ENCODE measurements at places on chromosomes 2 and 18.

- H3K36me3 ChIP-seq = no peaks in the 10 kb centered on the region
- no peak for DNase-seq
- no peaks in the 10 kb centered on the region for H3K4me1 ChIP-seq
- no peak overlapping the region for H3K4me3 ChIP-seq
- H3K27me3 ChIP-seq = no peaks in the 10 kb centered on the region
Observed at GRCh38 chr2:210727549-210727948, 171.2 kb downstream of the CPS1 start.

- no peak overlapping the region for H3K4me3 ChIP-seq
- H3K4me1 ChIP-seq = no peaks in the 10 kb centered on the region
- no peaks in the 10 kb centered on the region for H3K36me3 ChIP-seq
- H3K27ac ChIP-seq = no peak overlapping the region
Observed at GRCh38 chr2:191657977-191658376, 20.0 kb upstream of the NABP1 start.

DNA sequence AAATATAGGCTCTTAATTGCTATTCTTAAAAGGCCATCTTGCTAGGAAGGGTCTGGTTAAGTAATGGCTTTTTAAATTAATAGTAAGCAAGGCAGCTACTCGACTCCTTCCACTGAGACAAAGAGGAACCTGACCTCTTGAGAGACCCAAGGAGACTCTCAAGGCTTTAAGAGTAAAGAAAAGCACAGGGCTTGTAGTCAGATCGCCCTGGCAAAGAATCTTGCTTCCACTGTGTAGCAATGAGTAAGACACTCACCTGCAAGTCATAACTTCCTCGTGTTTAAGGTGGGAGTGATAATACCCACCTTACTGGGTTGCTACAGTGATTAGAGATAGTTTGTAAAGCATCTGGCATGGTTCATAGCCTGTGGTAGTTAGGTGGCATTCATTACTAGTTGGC lies 274.5 kb downstream of the TSN start:
- H3K27me3 ChIP-seq = no peaks in the 10 kb centered on the region
- no peak overlapping the region for H3K4me3 ChIP-seq
- H3K4me1 ChIP-seq = no peaks in the 10 kb centered on the region

- no peak overlapping the region for H3K4me3 ChIP-seq
- DNase-seq = no peak
- H3K4me1 ChIP-seq = peaks cover 1% of the 10 kb centered on the region
- H3K27ac ChIP-seq = no peak overlapping the region
- no peaks in the 10 kb centered on the region for H3K27me3 ChIP-seq
Observed at GRCh38 chr18:24657444-24657842, 197.0 kb downstream of the HRH4 start.

DNA sequence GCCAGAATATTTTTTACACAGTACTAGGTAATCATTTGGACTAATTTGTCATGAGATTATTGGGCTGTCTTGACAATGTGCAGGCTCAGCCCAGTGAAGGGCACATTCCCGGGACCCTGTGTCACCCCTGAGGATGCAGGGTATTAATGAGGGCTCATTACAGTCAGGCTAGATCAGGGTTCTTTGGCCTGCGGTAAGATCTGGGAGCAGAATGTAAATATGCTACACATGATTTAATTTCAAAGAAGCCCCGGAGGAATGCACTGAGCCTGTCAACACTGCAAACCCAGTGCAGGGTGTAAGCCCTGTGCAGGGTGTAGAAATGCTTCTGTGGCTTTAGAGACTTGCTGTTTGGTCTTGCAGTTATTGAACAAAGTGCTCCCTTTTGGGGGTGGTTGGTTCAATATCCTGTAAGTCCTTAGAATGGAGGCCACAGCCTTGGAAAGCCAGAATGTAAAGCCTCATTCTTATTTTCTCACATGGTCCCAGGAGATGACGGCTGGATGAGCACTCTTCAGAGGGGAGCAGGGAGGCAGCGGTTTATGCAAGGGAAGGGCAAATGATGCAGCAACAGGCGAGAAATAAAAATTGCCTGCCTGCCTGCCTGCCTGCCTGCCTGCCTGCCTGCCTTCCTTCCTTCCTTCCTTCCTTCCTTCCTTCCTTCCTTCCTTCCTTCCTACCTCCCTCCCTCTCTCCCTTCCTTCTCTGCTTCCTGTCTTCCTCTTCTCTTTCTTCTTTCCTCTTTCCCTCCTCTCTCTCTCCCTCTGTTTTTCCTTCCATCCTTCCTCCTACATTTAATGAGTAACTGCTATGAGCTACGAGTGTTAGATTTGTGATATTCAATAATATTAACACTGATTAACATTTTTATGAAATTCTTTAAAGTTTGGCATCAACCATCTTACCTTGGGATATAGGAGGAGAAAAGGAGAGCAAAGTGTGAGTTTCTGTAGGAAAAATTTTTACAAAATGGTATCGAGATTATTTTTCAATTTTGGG lies 148.8 kb downstream of the VAPA start:
- no peak overlapping the region for H3K27ac ChIP-seq
- no peaks in the 10 kb centered on the region for H3K36me3 ChIP-seq
- H3K4me3 ChIP-seq = no peak overlapping the region

- no peak overlapping the region for H3K4me3 ChIP-seq
- no peaks in the 10 kb centered on the region for H3K27me3 ChIP-seq
- H3K4me1 ChIP-seq = no peaks in the 10 kb centered on the region
- peaks cover 19% of the 10 kb centered on the region for H3K36me3 ChIP-seq
- no peak for DNase-seq
Observed at GRCh38 chr18:25056429-25056828, 295.5 kb downstream of the ZNF521 start.

- no peak for DNase-seq
- H3K27ac ChIP-seq = no peak overlapping the region
- no peak overlapping the region for H3K4me3 ChIP-seq
- H3K4me1 ChIP-seq = no peaks in the 10 kb centered on the region
Observed at GRCh38 chr2:179442206-179442605, 177.6 kb upstream of the SESTD1 start.

GRCh38 chr2:206086716-206087350 lies 859 bp upstream of the INO80D start:
- peak overlapping the region; percentile 56 for H3K27ac ChIP-seq
- H3K4me3 ChIP-seq = peak overlapping the region; percentile 90
- H3K27me3 ChIP-seq = no peaks in the 10 kb centered on the region
- no peak for DNase-seq
- peaks cover 7% of the 10 kb centered on the region for H3K4me1 ChIP-seq

GRCh38 chr2:114293355-114293754 lies 149.1 kb upstream of the DPP10 start:
- H3K36me3 ChIP-seq = no peaks in the 10 kb centered on the region
- DNase-seq = no peak
- H3K27me3 ChIP-seq = no peaks in the 10 kb centered on the region
- no peak overlapping the region for H3K27ac ChIP-seq

DNA sequence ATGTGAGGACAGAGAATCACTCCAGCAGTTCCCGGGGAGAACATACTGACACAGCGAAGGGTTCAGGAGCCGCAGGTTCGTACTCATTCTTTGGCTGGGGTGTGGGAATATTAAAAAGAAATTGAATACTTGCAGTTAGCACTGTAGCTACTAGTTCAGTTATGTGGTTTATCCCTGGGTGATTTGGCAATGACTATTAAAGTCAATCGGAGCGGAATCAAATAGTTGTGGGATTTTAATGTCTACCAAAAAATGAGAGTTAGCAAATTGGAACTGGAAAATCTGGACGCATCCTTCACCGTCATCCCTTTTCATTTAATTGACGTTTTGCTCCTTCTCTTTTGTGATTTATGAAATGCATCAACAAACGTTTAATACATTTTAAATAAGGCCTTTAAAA lies 50.8 kb downstream of the GBX2 start:
- H3K4me3 ChIP-seq = no peak overlapping the region
- H3K36me3 ChIP-seq = no peaks in the 10 kb centered on the region
- H3K4me1 ChIP-seq = no peaks in the 10 kb centered on the region
- no peak overlapping the region for H3K27ac ChIP-seq
- H3K27me3 ChIP-seq = no peaks in the 10 kb centered on the region

DNA sequence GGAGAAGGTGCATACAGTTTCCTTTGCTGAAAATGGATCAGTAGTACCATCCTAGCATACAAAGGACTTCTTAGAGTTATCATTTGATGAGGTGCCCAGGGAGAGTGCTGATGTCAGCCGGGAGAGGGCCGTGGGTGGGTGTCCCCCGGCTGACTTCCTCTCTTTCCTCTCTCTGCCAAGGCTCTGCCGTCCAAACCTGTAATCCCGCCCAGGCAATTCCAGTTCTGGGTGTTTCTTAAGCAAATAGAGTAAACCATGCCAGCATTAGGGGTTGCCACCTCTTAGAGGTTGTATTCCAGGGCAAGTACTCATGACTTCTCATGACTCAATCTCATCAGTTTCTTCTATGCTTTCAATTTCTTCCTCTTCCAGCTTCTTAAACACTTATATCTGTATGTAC lies 117.2 kb downstream of the GATA6 start:
- H3K4me1 ChIP-seq = no peaks in the 10 kb centered on the region
- H3K36me3 ChIP-seq = no peaks in the 10 kb centered on the region
- no peak overlapping the region for H3K27ac ChIP-seq

DNA sequence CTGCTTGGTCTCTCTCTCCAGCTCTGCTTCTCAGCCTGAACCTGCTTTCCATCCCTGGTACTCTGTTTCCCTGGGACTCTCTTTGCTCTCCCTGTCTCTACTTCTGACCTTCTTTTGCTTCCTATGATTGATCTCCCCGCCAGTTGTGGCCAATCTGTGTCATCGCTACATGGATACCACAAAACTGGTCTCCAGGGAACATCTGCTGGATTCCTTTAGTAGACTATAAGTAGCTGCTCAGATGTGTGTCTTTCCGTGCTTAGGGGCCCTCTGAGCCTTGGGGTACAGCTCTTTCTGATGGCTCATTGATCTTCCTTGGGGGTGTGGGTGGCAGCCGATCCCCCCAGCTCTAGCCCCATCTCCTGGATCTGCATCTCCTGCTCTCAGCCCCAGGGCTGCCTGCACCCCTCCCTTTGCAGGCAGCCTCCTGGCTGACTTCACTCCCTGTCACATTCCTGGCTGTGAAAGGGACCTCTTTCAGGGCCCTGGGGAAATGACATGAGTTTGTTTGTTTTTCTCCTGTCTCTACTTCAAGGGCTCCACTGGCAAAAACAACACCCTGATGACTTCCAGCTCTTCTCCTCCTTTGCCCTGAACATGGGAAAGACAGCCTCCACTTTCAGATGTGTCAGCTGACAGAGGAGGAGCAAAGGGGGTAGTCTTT lies 333.7 kb downstream of the CYP26B1 start:
- H3K27me3 ChIP-seq = no peaks in the 10 kb centered on the region
- H3K27ac ChIP-seq = no peak overlapping the region
- no peak for DNase-seq
- H3K4me1 ChIP-seq = no peaks in the 10 kb centered on the region

DNA sequence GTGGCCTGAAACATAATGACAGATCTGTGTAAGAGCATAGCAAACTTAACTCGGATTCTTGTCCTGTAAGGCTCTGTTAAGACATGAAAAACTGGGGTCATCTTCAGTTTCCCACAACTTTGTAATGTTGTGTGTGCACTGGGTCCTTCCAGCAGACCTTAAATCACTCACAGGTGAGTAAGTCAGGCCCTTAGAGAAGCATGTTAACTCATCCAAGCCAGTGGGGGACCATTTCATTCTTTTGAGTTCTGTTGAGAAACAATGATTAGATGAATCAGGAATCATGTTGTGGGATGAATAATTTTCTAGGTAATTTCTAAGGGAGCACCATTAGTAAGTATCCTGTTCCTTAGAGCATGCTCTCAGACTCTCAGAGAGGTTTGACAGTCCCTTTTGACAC lies 167.1 kb downstream of the ESCO1 start:
- no peak overlapping the region for H3K4me3 ChIP-seq
- H3K27ac ChIP-seq = no peak overlapping the region
- no peaks in the 10 kb centered on the region for H3K4me1 ChIP-seq
- H3K36me3 ChIP-seq = peaks cover 6% of the 10 kb centered on the region

DNA sequence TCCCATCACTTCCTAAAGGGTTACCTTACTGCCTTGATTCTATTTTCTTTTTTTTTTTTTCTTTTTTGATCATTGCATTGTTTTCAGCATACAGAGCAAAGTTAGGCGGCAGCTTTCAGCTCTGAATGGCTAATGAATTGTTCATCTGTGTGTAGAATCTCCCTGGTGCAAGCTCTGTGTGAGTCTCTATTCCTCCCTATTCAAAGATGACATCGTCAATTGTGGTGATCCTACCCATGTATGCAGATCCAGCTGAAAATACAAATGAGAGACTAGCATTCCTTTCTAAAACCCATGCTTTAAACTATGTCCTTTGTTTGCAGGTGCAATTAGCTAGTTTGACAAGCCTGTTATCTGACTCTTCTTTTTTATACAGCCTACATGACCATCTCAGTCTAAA lies 539.0 kb downstream of the ARHGAP15 start:
- DNase-seq = peak; percentile 43
- H3K36me3 ChIP-seq = no peaks in the 10 kb centered on the region
- H3K4me3 ChIP-seq = no peak overlapping the region
- H3K27ac ChIP-seq = no peak overlapping the region
- H3K27me3 ChIP-seq = no peaks in the 10 kb centered on the region

- no peak overlapping the region for H3K4me3 ChIP-seq
- H3K36me3 ChIP-seq = no peaks in the 10 kb centered on the region
- H3K4me1 ChIP-seq = peaks cover 13% of the 10 kb centered on the region
Observed at GRCh38 chr2:8268172-8268783, 413.6 kb upstream of the ID2 start.

- peaks cover 2% of the 10 kb centered on the region for H3K27me3 ChIP-seq
- no peak overlapping the region for H3K27ac ChIP-seq
Observed at GRCh38 chr2:152319822-152320570, 15.0 kb upstream of the FMNL2 start.

DNA sequence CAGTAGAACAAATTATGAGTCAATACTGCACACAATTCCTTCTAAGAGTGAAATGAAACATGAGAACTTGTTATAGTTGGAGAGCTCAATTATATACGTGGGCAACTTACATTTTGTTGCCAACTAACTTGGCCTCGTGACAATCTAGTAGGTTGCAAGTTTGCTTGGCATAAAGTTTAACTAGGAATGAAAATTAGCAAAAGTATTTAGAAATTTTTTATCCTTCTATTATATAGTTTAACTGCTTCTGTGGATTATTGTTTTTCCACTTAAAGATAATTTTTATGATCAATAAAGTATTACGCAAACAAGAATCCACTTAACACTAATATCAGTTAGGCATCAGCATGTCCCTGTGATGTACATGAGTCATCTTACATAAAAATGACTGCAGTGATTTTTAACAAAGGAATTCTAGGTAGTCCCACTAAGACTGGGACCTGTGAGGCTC lies 41.1 kb downstream of the FAM124B start:
- DNase-seq = no peak
- H3K4me3 ChIP-seq = no peak overlapping the region
- no peaks in the 10 kb centered on the region for H3K4me1 ChIP-seq
- H3K36me3 ChIP-seq = no peaks in the 10 kb centered on the region
- H3K27me3 ChIP-seq = no peaks in the 10 kb centered on the region
- H3K27ac ChIP-seq = no peak overlapping the region

- no peak overlapping the region for H3K27ac ChIP-seq
- no peaks in the 10 kb centered on the region for H3K36me3 ChIP-seq
- peak overlapping the region; percentile 45 for H3K4me3 ChIP-seq
- H3K27me3 ChIP-seq = no peaks in the 10 kb centered on the region
- H3K4me1 ChIP-seq = no peaks in the 10 kb centered on the region
Observed at GRCh38 chr18:35949903-35950627, 22.4 kb upstream of the RMP24 start.

Data from neuronal stem cell (in vitro differentiated cells).